Activated T-cell treated with anti-CD3 and anti-CD28 coated beads, Interleukin-2, amount 50 U/mL, for 1 hour (primary cell): ENCODE measurements at places on chromosomes 3 and 15.

GRCh38 chr3:186964071-186964470 lies 33.7 kb downstream of the ST6GAL1 start:
- DNase-seq = no peak

GRCh38 chr15:74384881-74385643 lies 17.6 kb upstream of the CYP11A1 start:
- peak; percentile 50 for DNase-seq

DNA sequence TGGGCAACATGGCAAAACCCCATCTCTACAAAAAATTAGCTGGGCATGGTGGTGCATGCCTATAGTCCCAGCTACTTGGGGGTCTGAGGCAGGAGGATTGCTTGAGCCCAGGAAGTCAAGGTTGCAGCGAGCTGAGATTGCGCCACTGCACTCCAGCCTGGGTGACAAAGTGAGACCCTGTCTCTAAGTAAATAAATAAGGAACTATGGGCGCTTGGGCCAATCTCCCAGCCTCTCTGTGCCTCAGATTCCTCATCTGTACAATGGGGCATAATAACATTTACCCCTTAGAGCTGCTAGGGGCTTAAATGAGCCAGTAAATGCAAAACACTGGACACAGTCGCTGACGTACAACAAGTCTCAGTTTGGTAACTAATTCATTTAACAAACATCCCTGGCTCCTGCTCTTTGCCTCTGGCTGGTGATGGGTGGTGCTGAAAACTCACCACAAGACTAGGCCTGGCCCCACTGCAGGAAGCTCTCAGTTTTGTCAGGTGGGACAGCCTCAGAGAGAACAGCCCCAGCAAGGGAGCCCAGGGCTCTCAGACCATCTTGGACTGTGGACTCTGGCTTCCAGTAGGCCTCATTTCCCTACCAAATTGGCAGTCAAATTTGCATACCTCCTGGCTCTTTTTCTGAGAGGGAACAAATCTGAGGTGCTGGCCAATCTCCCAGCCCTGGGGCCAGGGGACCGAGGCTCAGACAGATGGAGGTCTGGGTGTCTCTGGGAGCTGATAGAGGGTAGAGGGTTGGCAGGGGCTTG lies 6.4 kb upstream of the TBC1D2B start:
- DNase-seq = no peak

DNA sequence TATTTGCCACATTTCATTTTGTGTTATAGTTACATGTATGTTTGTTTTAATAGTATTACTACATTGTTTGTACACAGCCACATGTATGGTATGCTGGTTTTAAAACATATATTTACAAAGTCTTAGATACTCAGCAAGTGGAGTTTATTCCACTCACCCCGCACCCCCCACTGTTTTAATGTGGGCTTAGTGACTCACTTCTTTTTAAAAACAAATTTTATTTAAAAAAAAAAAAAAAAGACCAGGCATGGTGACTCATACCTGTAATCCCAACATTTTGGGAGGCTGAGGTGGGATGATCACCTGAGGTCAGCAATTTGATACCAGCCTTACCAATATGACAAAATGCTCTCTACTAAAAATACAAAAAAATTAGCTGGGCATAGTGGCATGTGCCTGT lies 26.9 kb upstream of the TJP1 start:
- no peak for DNase-seq

- no peak for DNase-seq
These were observed 16.6 kb downstream of the EAF1 start for GRCh38 chr3:15443826-15444524.

- DNase-seq = no peak
These were observed 204.4 kb upstream of the ZNF385D start for GRCh38 chr3:21955406-21955805.
